ENCODE measurements at places on chromosomes 5 and 9.

- no peak for DNase-seq
Observed at GRCh38 chr9:20361656-20362570, 260.4 kb downstream of the MLLT3 start.

DNA sequence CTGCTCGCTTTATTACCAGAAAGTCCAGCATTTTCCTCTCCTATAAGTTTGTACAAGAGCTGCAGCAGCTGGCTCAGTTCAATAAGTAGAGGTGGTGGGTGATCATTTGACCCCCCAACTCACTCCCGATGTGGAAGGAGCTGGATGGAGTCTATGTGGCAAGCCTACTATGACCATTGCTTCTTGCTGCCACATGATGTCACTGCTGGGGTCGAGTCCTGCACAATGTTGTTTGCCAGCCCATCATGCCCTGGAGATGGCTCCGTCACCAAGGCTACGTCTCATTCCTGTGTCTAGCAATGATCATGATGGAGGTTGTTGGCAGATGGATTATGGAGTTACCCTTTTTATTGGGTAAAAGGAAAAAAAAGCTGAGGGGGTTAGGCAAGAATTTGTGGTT lies 266.3 kb downstream of the PSAT1 start:
- no peak for DNase-seq

GRCh38 chr5:147554261-147554817 lies 44.5 kb upstream of the DPYSL3 start:
- DNase-seq, result peak; percentile 48

DNA sequence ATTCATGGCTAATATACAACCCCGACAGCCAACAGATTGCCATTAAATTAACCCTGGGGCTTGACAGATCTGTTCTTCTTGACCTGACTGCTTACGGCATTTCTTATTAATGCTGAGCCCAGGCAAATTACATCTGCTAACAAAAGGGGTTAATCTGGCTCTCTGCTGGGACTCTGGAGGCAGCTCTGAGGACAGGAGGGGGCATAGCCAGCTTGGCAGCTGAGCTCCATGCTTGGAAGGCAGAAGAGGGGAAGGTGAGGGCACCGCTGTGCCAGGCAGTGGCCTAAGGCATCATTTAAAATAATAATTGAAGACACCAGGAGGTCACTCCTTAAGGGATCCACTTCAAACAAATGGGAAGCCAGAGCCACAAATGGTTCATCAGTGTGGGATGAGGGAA lies 126.0 kb upstream of the GPR151 start:
- no peak for DNase-seq

DNA sequence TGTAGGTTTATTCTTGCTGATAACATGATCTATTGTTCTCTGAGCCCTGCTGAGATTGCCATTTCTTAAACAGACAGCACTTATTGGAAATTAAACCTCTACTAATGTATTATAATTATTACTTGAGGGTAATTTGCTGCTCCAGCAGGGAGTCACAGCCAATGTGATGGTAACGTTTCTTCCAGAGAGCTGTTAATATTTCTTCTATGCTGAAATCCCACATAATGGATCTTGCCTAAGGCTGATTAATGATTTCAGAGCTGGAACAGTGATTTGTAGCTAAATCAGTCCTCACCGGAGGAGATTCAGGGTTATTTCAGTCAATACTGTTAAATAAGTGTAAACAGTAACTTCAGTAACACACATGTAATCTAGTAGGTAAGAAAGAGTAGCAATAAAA lies 170.1 kb downstream of the CDH12 start:
- DNase-seq, result no peak

GRCh38 chr9:133004091-133004998 lies 25.9 kb downstream of the GFI1B start:
- no peak for DNase-seq

DNA sequence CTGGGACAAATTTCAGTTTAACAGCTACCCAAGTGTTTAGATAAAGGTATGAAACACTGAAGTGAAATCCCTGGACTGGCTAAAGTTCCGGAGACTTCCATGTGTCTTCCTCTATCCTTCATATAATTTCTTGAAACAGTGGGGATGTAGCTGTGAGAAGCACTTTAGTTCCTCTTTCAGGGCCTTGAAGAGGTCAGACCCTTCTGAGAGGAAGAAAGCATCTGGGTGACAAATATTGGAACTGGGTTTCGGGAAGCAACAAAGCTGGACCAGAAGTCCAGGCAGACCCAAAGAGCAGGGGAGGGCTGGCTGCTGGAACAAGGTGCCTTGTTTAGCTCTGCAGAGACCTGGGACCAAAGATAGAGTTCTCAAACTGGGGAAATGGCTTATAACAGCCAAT lies 75.4 kb upstream of the ZFAND5 start:
- DNase-seq, result no peak

- no peak for DNase-seq
Observed at GRCh38 chr9:93013856-93014582, 44.5 kb upstream of the SUSD3 start.

GRCh38 chr5:5644249-5644648 lies 221.8 kb downstream of the ICE1 start:
- no peak for DNase-seq

DNA sequence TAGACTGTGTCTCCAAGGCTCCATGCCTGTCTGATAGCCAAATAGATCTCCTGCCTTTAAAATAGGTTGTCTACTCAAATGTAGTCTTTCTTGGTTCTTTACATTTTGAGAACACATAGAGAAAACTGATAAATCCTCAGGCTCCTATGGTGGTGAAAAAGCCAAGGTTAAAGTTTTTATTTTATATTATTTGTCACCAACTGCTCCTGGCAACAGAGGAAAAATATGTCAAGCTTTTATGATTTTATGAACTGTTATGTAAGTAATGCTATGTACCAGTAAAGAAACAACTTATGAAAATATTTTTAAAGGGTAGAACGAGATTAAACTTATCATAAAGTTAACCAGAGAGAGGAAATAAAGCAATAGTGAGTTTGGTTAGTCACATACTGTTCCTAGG lies 222.8 kb downstream of the NR2F1-AS1 start:
- no peak for DNase-seq

DNA sequence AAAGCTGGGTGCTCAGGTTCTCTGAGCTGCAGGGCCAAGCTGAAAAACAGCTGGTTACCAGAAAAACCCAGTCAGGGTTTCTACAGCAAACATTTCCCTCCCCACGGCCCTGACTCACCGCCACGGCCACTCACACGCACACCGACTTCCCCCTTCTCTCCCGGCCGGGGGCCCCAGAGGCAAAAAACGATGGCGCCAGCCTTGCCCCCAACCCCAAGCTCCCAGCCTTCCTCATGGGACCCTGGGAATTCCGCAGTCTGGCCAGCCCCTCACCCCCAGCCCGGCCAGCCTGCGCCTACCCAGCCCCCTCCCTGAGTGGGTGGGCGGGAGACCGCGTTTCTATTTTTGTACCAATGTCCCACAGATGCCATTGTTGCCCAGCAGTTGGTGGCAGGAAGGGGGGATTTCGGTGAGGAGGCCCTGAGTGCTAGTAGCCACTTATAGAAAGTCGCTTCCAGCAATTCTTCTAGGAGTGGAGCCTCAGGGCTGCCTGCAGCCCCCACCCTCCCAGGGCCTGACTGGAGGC lies 18.4 kb downstream of the ENG start:
- DNase-seq, result no peak

DNA sequence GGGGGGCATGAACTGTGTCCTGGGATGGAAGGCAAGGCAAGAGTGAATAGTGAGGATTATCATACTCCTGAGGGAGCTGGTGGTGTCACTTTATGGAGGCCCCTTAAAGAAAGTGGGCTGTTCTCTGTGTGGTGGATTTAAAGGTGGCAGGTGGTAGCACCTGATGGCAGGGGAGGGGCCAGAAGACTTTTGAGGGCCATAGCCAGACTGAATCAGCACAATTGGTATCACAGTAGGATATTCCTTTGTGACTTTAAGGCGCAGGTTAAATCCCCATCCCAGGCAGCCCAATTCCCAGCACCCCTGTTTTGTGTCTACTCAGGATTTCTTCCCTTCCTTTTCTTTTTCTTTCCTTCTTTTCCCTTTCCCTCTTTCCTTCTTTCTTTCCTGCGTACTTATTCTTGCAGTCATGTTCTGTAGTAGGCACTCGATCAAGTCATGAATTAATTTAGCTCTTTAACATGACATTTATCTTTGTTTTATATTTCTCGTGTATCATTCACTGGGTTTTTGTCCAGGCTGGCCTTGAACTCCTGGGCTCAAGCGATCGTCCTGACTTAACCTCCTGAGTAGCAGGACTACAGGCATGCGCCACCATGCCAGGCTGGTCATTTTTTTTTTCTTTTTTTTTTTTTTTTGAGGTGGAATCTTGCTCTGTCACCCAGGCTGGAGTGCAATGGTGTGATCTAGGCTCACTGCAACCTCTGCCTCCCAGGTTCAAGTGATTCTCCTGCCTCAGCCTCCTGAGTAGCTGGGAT lies 11.0 kb upstream of the PCBD2 start:
- DNase-seq, result no peak

GRCh38 chr5:98110282-98110691 lies 663.2 kb upstream of the RGMB start:
- peak; percentile 43 for DNase-seq

DNA sequence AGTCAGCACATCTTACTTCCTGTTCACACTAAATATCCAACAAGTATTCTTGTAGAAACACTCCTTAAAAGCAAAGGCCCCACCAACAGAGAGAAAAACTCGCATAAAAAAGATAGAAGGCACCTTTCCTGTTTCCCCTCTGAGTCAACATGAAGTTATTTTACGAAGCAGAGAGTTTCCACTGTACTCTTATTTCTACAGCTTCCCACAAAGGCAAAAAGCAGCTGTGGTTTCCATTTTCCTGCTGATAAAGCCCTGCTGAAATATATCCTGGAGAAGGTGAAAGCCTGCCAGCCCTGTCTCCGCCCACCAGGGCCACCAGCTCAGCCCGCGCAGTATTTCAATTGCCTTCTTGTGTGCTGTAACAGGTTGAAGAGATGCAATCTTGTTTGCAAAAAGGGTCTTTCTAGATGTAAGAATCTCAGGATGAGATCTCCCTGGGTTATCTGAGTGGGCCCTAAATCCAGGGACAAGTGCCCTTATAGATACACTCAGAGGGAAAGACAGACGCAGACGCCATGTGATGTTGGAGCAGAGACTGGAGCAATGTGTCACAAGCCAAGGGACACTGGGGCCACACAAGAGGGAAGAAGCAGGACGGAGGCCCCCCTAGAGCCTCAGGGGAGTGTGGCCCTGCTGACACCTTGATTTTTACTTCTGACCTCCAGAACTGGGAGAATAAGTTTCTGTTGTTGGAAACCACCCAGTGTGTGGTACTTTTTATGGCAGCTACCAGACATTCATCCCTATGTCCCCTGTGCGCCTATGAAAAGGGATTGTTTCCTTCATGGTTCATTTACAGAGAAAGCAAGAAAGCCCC lies 19.9 kb downstream of the SEMA4D start:
- no peak for DNase-seq

GRCh38 chr9:124442826-124443225 lies 7.4 kb upstream of the ADGRD2 start:
- no peak for DNase-seq

GRCh38 chr5:126745259-126745992 lies 31.5 kb upstream of the LMNB1 start:
- no peak for DNase-seq

DNA sequence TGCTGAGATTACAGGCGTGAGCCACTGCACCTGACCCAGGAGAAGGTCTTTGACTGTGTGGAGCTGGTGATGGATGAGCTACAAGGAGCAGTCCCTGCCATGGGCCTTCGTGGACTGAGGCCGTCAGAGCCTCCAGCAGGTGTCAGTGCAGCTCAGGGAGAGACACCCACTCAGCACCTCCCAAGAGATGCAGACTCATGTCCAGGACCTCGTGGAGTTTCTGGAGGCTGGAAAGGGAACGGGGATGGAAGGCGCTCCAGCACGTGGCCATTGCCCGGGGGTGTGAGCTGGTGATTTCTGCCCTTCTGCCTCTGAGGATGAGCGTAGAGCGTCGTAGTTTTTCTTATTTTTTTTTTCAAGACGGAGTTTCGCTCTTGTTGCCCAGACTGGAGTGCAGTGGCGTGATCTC lies 9.5 kb downstream of the TOR4A start:
- peak; percentile 82 for DNase-seq

GRCh38 chr5:170693701-170694100 lies 89.8 kb upstream of the GABRP start:
- no peak for DNase-seq

DNA sequence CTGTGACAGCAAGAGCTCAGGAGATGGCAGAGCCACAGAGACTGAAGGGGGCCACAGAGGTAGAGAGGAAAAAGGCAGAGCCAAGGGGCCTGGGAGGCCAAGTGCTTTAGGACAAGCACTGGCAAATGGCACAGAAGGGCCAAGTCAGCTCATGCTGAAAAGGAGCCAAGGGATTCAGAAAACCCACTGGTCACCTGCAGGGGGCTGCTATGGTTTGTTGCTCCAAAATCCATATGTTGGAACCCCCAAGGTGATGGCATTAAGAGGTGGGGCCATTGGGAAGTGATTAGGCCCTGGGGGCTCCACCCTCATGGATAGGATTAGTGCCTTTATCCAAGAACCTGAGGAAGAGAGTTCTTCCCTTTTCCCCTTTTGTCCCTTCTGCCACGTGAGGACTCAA lies 165.4 kb downstream of the ARSB start:
- DNase-seq, result no peak

- no peak for DNase-seq
Observed at GRCh38 chr5:93359296-93359959, 221.6 kb downstream of the NR2F1-AS1 start.

DNA sequence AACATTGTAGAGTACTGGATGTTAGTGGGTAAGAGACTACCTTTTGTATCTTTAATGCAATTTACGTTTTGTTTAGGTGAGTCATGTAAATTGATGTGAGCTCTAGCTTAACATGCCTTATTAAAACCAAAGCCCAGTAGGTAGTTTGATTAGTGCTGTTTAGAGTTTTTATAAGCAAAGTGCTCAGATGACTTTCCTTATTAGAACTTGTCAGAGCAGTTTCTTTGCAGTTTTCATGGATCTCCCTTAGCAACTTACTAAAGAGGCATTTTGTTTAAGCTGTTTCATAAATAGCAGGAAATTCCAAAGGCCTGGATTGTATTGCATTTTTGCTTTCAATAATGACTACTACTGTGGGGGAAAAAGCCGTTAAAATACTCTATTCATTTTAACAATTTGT lies 14.5 kb downstream of the ZSWIM6 start:
- no peak for DNase-seq

DNA sequence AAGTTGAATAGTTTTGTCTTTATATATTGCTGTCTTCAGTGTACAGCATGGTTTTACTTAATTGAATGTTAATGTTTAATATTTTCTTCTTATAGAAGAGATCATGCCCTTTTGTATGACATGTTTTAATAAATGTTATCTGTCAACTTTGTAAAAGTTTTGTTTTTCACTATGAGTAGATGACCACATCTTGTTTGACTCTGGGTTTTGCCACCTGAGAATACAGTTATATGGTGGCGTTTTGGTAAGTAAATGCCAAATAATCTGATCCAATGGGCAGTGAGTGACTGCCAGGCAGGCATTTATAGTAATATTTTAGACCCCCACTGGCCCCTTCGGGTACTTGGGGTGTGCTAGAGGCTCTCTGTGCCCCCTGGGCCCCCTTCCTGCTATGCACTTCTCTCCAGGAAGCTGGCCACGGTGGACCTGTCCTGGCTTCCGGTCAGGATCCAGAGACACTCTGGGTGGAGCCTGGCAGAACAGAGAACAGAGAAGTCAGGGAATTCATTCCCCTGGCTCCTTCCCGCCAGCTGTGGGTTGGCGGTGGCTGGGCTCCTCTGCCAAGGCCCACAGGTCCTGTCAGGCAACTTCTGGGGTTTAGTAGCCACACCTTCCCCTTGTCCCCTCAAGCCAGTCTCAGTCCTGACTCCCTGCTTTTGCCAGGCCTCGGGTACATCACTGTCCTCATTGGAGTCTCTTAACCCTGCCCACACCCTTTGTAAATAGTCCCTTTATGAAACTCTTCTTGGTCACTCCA lies 22.2 kb upstream of the ZBTB34 start:
- DNase-seq, result no peak

GRCh38 chr5:112921026-112921832 lies 798 bp downstream of the REEP5 start:
- peak; percentile 68 for DNase-seq

Data from SK-N-DZ (cell line).